ENCODE measurements at places on chromosomes 5 and 9. TPM values are rescaled to one million over a fixed set of nuclear protein-coding genes. Genes with fewer than 3 reads are reported as not detected.

GRCh38 chr5:14225173-14225834 lies 82.2 kb downstream of the TRIO start:
- no peaks in the 10 kb centered on the region for H3K36me3 ChIP-seq
- no peak overlapping the region for H3K27ac ChIP-seq
- peaks cover 10% of the 10 kb centered on the region for H3K4me1 ChIP-seq
- no peak overlapping the region for H3K4me3 ChIP-seq
- DNase-seq, result no peak

- H3K4me1 ChIP-seq, result peaks cover 4% of the 10 kb centered on the region
- H3K4me3 ChIP-seq, result no peak overlapping the region
- H3K27me3 ChIP-seq, result no peaks in the 10 kb centered on the region
- no peak overlapping the region for H3K27ac ChIP-seq
These were observed 335.2 kb downstream of the DTWD2 start for GRCh38 chr5:118653183-118653582.

DNA sequence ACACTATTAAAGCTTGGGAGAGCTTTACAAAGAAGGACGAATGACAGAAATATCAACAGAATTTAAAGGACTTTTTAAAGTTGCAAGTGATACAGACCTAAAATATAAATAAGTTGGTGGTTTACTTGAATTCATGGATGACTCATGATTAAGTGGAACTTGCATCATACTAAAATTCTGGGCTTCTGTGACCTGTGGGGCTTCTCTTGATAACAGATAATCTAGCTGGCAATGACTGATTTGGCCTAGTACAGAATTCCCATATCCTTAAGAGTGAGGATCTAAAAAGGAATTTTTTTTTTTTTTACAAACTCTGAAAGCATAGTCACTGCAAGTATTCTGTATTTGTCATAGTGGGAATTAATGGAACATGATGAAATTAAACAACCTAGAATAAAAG lies 543.7 kb upstream of the SGCD start:
- no peaks in the 10 kb centered on the region for H3K36me3 ChIP-seq
- H3K27me3 ChIP-seq, result peaks cover 7% of the 10 kb centered on the region
- DNase-seq, result no peak
- H3K4me1 ChIP-seq, result no peaks in the 10 kb centered on the region
- H3K4me3 ChIP-seq, result no peak overlapping the region
- H3K27ac ChIP-seq, result no peak overlapping the region

DNA sequence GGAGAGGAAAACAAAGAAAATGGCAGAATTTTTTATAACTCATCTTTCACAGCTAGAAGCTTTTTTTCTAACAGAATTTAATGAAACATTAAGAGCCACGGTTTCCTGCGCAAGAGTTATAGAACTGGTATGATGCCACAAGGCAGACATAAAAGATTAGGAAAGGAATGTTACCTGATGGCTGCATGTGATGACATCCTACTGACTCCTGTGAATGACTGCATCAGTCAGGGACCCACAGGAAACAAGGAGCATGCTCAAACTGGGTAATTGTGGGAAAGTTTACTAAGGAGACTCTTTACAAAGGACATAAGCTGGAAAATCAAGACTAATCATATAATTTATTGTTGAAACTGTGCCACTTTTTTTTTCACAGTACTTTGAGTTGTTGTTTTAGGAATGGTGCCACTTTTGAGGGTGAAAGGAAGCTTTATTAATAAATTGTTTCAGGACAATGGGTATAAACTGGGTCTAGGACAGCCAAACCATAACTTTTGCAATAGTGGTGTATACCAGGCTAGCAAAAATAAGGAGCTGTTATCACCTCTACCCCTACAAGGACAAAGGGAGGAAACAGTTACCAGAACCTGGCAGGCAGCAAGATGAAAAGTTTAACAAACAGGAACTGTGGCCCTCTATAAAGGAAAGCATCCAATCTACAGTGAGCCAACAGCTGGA lies 5.1 kb upstream of the TSLP start:
- H3K4me1 ChIP-seq, result peaks cover 5% of the 10 kb centered on the region
- peaks cover 59% of the 10 kb centered on the region for H3K27me3 ChIP-seq
- DNase-seq, result no peak
- no peak overlapping the region for H3K4me3 ChIP-seq
- no peak overlapping the region for H3K27ac ChIP-seq
- H3K36me3 ChIP-seq, result no peaks in the 10 kb centered on the region

DNA sequence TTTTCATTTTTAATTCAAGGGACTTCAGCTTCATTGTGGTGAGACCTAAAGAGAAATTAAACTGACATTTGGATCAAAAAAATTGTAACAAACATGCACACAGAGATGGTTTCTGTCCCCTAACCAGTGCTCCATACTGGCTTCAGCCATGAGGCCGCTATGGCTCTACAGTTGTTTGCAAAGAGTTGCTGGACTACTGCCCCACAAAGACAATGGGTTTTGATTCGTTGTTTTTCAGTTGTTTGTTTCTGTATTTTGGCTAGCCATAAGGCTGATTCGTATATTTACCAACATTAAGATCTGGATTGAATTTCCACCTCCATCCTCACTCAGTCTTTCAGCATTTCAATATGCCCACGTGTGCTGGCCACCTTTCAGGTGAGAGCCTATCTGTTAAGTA lies 163.7 kb upstream of the KIF2A start:
- H3K4me1 ChIP-seq, result peaks cover 21% of the 10 kb centered on the region
- no peaks in the 10 kb centered on the region for H3K36me3 ChIP-seq
- peaks cover 49% of the 10 kb centered on the region for H3K27me3 ChIP-seq
- H3K27ac ChIP-seq, result no peak overlapping the region

DNA sequence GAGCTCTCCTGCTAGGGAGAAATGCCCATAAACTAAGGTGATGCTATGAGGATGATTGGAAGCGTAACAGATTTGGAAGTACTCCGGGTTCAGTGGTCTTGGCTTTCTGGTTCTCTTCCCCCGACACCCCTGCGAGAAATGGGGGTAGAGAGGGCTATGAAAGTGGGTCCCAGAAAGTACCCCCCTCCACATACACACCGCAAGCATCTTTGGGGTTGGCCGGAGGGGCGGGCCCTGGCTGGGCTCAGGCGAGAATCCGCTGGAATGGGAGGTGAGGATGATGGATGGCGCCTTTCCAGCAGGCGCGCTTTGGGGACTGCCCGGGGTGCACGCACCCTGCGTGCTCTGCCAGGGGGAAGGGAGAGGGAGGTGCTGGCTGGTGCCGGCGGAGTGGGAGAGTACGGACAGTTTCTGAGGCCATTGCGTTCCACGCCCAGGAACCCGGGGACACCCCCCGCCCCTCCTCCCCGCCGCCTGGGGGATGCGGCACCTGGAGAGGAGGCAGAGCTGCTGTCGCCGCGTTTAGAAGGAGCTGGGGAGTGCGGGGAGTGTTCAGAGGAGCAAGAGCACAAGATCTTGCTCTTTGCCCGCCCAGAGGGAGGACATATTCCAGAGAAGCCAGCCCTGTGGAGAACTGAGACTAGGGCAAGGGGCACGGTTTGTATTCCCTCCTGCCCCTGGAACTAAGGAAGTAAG lies 1.9 kb downstream of the PCSK5 start:
- peaks cover 59% of the 10 kb centered on the region for H3K4me1 ChIP-seq
- H3K4me3 ChIP-seq, result peak overlapping the region; percentile 87

DNA sequence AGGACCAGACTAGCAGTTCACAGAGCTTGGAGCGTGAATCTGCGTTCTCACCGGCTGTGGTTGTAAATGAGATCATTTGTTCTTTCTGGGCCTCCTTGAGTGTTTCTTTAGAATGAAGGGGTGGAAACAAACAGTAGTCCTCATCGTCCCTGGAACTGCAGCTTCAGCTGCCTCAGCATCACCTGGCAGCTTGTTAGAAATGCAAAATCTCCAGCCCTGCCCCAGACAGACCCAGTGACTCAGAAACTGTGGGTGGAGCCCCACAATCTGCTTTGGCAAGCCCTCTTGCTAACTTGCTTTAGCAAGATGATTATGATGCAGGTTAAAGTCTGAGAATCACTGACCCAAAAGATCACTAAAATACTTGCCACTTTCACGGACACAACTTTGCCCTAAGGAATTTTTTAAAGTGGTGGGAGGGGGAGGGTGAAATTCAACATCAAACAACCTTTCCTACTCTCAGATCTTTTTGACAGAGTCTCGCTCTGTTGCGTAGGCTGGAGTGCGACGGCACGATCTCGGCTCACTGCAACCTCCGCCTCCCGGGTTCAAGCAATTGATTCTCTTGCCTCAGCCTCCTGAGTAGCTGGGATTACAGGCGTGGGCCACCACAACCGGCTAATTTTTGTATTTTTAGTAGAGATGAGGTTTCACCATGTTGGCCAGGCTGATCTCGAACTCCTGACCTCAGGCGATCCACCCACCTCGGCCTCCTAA lies 86.0 kb downstream of the BRINP1 start:
- H3K4me3 ChIP-seq, result peak overlapping the region; percentile 39
- peaks cover 58% of the 10 kb centered on the region for H3K27me3 ChIP-seq
- H3K36me3 ChIP-seq, result no peaks in the 10 kb centered on the region

Gene PCDHB15
- total RNA-seq, result 2.4 TPM

Gene RGS7BP
- total RNA-seq, result 1.0 TPM

Gene SHOC1
- total RNA-seq, result not detected

Gene MAMDC4
- 22.6 TPM for total RNA-seq
